Upper lobe of right lung (tissue), 1 donor: ENCODE measurements at places on chromosomes 5 and 9. TPM values are rescaled to one million over a fixed set of nuclear protein-coding genes. Genes with fewer than 3 reads are reported as not detected.

DNA sequence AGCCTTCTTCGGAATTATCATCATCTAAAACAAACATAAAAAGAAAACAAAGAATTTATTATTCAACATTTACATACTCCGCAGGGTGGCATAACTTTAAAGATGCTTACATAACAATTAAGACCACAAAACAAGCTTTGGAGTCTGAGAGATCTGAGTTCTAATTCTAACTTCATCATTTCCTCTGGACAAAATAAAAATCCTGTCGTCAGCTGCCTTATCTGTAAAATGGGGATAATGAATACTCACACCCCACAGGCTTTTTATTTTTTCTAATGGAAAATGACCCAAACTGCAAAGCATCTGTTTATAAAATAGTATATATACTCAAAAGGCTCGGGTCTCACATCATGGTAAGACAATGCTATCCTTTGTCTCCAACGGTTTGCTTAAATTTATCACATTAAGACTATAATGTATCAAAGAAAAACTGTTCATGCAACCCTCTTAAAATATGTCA is 4.3 kb downstream of the ARRDC3 start:
- no peak for DNase-seq
- H3K27ac ChIP-seq: peak overlapping the region; percentile 100
- H3K4me3 ChIP-seq: peak overlapping the region; percentile 72
- H3K36me3 ChIP-seq: peaks cover 46% of the 10 kb centered on the region

DNA sequence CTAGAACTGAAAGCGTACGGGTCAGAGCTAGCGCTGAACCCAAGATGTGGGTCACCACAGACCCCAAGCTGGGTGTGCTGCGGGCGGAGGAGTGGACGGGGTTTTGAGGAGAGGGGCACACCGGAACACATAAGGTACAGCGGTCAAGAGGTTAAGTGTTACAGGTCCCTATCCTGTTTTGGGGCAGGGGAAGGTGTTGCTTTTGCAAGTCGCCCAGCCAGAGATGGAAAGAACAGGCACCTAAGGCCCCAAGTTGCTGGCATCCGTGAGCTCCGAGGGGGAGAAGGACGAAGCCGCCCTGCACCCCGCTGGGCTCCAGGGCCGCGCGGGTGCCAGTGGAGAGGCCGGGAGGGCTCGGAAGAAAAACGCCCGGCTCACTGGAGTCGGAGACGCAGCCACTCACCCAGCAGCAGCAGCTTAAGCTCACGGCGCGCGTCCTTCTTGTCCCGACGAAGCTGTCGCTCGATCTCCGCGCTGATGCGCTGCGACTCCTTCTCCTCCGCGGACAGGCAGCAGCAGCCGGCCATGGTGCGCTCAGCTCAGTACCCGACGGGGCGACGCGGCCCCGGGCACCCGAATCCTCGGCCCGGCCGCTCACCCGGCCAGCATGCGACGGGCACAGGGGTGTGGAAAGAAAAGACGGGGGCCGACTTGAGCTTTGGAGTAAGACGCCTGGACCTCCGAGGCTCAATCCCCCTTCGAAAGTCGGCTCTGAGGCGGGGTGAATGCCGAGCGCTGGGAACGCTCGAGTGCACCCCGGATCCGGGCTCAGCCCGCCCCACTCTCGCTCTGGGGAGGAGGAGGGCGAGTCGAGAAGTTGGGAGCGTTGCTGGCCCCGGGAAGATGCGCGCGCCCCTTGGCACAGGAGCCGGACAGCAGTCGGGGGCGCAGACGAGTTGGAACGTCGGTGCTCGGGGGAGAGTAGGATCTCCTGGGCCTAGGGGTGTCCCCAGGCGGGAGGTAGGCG is 572 bp downstream of the GNA14 start:
- peaks cover 11% of the 10 kb centered on the region for H3K4me1 ChIP-seq
- H3K27me3 ChIP-seq: no peaks in the 10 kb centered on the region
- DNase-seq: no peak
- H3K27ac ChIP-seq: peak overlapping the region; percentile 63
- no peaks in the 10 kb centered on the region for H3K36me3 ChIP-seq

GRCh38 chr9:103215197-103215596 is 220.1 kb downstream of the CYLC2 start:
- H3K27me3 ChIP-seq: no peaks in the 10 kb centered on the region
- DNase-seq: no peak
- H3K27ac ChIP-seq: no peak overlapping the region
- no peaks in the 10 kb centered on the region for H3K36me3 ChIP-seq

GRCh38 chr5:87383216-87383615 is 29.5 kb downstream of the CCNH start:
- peaks cover 97% of the 10 kb centered on the region for H3K36me3 ChIP-seq
- no peaks in the 10 kb centered on the region for H3K27me3 ChIP-seq
- no peak for DNase-seq
- H3K4me3 ChIP-seq: no peak overlapping the region
- no peaks in the 10 kb centered on the region for H3K4me1 ChIP-seq

CAMSAP1 gene
- total RNA-seq: 26.5 TPM

CATSPER3 gene
- 0.87 TPM for total RNA-seq

- no peak for DNase-seq
- no peak overlapping the region for H3K27ac ChIP-seq
- H3K4me3 ChIP-seq: no peak overlapping the region
- H3K4me1 ChIP-seq: no peaks in the 10 kb centered on the region
- no peaks in the 10 kb centered on the region for H3K36me3 ChIP-seq
- H3K27me3 ChIP-seq: no peaks in the 10 kb centered on the region
Measured at GRCh38 chr5:106288979-106289378, 1381.8 kb downstream of the EFNA5 start.

- DNase-seq: no peak
- H3K27ac ChIP-seq: no peak overlapping the region
- no peaks in the 10 kb centered on the region for H3K27me3 ChIP-seq
- no peaks in the 10 kb centered on the region for H3K36me3 ChIP-seq
- H3K4me1 ChIP-seq: no peaks in the 10 kb centered on the region
Measured at GRCh38 chr5:58322453-58322852, 137.4 kb downstream of the PLK2 start.

GABRA1 gene
- not detected for total RNA-seq

DNA sequence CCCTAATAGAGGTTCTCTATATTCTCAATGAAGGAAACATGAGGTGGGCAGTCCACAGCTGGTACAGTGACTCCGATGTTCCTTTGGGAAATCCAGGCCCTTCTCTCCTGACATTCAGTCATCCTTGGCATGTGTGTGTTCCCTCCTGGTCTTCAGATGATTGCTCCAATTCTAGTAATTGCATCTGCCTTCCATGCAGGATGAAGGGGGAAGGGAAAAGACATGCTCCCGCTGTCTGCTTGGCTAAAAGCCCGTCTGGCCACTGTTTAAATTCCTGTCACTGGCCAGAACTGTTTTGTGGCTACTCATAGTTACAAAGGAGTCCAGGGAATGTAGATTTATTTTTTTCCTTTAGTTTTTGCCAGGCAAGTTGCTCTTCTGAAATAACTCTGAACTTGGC is 65.0 kb downstream of the MAST4 start:
- no peak for DNase-seq
- no peaks in the 10 kb centered on the region for H3K36me3 ChIP-seq
- no peaks in the 10 kb centered on the region for H3K4me1 ChIP-seq
- H3K4me3 ChIP-seq: no peak overlapping the region
- H3K27me3 ChIP-seq: no peaks in the 10 kb centered on the region
- H3K27ac ChIP-seq: no peak overlapping the region

DNA sequence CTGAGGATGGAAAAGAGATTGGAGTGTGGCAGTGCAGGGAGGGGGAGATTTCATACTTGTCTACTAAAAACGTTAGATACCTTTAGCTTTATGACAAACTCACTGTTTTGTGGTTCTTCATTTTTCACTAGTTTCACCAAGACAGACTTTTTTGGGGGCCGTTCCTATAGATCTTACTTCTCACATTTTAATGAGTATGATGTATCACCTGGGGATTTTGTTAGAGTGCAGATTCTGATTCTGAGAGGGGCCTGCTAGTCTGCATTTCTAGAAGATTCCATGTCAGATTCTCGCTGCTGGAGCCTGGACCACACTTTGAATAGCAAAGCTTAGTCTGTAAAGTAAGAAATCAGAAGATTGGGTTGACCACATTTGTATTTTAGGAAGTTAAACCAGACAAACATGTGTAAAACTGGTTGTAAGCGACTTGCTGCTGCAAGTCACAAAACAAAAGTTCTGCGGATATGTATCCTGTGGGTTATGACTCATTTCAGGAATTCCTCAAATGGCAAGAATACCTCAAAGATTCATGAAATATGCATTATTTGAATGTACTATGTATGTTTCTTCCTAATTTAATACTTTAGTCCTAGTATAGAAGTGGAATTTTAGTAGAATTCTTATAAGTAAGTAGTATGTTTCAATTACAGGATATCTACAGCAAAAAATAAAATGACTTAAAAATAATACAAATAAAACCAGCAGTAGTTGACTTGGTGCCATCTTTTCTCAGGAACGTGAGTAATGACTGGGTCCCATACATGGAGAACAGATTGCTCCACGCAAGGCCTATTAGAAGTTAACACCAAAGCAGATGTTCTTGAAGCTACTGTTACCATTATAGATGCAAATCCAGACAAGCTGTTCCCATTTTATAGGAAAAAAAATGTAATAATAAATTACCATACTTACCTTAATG is 27.8 kb downstream of the NFIL3 start:
- DNase-seq: no peak
- H3K4me1 ChIP-seq: no peaks in the 10 kb centered on the region
- H3K4me3 ChIP-seq: no peak overlapping the region
- H3K27ac ChIP-seq: no peak overlapping the region
- no peaks in the 10 kb centered on the region for H3K36me3 ChIP-seq
- no peaks in the 10 kb centered on the region for H3K27me3 ChIP-seq

POC5 gene
- total RNA-seq: 9.1 TPM

SOX30 gene
- total RNA-seq: 0.12 TPM

GRCh38 chr5:79333852-79334557 is 98.1 kb downstream of the JMY start:
- H3K4me3 ChIP-seq: no peak overlapping the region
- H3K4me1 ChIP-seq: no peaks in the 10 kb centered on the region
- H3K27ac ChIP-seq: no peak overlapping the region
- H3K27me3 ChIP-seq: no peaks in the 10 kb centered on the region

DNA sequence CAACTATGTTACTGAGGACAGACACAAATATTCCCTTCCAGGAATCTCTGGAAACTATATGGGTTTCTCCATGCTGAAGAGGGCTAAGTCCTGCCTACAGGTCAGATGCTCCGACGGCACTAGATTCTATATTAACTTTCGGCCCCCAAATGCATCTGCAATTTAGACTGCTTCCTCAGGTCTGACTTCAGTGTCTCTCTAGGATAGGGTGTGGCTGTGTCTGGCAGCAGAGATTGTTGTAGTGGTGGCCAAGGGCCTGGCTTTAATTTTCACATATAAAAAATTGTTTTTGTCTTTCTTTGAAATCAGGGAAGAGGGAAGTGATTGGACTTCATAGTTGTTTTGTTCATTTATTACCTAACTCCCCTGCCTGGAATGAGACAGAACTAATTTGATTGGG is 101.8 kb downstream of the PJA2 start:
- no peak for DNase-seq
- H3K4me1 ChIP-seq: no peaks in the 10 kb centered on the region
- no peaks in the 10 kb centered on the region for H3K36me3 ChIP-seq
- H3K4me3 ChIP-seq: no peak overlapping the region

DNA sequence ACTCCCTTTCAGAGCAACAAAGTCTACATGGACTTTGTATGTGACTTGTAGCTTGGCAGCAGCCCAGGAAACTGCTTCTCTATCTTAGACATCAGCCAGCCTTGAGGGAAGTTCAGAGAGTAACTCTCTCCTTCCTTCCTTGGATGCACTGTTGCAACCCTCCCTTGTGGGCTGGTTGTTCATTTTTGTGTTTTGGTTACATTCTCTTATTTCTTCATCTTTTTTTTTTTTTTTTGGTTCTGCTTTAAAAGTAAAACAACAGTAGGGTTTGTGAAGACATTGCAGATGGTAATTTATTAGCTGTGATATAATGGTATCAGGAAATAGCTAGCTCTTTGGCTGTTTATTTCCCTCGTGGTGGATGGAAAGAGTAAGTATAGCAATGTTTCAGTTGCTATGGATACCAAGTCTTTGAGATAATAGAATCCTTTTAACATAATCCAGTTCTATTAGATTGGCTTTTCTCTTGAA is 97.9 kb upstream of the MAMDC2 start:
- no peaks in the 10 kb centered on the region for H3K27me3 ChIP-seq
- no peaks in the 10 kb centered on the region for H3K4me1 ChIP-seq
- H3K4me3 ChIP-seq: no peak overlapping the region
- H3K27ac ChIP-seq: no peak overlapping the region

- H3K27me3 ChIP-seq: no peaks in the 10 kb centered on the region
- no peaks in the 10 kb centered on the region for H3K36me3 ChIP-seq
- no peak overlapping the region for H3K4me3 ChIP-seq
Measured at GRCh38 chr5:103410172-103410571, 151.6 kb downstream of the MACIR start.

DNA sequence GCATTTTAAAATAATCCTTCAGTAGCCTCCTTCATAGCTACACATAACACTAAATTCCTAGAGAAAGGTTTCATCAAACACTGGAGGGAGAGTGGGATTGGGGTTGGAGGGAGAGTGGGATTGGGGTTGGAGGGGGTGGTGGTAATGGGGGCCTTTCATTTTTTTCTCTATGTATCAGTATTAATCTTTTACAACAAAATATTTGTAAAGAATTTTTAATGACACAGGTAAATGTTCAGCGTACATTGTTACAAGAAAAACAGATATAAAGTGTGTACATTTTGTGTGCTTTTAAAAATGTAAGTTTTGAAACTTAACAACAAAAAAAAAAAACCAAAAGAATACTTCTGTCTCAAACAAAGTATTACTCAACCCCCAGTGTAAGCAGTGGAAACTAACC is 266.4 kb downstream of the DENND1A start:
- DNase-seq: no peak
- no peak overlapping the region for H3K27ac ChIP-seq
- H3K4me1 ChIP-seq: no peaks in the 10 kb centered on the region

GMCL2 gene
- not detected for total RNA-seq

- H3K4me3 ChIP-seq: no peak overlapping the region
- no peak for DNase-seq
- no peak overlapping the region for H3K27ac ChIP-seq
Measured at GRCh38 chr9:673264-673965, 168.1 kb upstream of the DMRT1 start.

INSL6 gene
- not detected for total RNA-seq

- no peak for DNase-seq
- no peaks in the 10 kb centered on the region for H3K36me3 ChIP-seq
- H3K27me3 ChIP-seq: no peaks in the 10 kb centered on the region
- no peaks in the 10 kb centered on the region for H3K4me1 ChIP-seq
- no peak overlapping the region for H3K27ac ChIP-seq
- H3K4me3 ChIP-seq: no peak overlapping the region
Measured at GRCh38 chr9:24572406-24572805, 26.7 kb upstream of the IZUMO3 start.

DNA sequence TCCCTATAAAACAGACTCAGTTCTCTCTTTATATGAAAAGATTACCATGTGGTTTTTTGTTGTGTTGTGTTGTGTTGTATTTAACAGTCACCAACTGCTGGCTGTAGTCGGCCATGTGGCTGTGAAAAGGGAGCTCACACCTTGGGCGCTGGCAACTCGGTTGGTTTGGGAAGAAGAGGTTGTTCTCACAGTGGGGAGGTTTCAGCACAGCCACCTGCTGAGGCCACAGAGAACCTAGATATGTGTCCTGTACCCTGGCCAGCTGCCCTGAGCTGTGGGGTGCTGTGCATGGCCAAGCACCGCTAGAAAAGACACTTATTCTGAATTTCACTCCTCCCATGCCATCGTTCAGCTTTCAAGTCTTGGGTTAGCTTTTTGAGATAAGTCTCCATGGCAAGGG is 58.8 kb downstream of the SYK start:
- peaks cover 4% of the 10 kb centered on the region for H3K4me1 ChIP-seq
- DNase-seq: peak; percentile 19
- H3K27ac ChIP-seq: no peak overlapping the region
